Sigmoid colon (tissue), 7 donors: ENCODE measurements at places on chromosomes 6 and 20. TPM values are rescaled to one million over a fixed set of nuclear protein-coding genes. Genes with fewer than 3 reads are reported as not detected.

LRRC73 gene
- not detected for polyA plus RNA-seq

TBX18 gene
- 0.32 TPM for polyA plus RNA-seq

DSTN gene
- polyA plus RNA-seq: 672 TPM

CALHM4 gene
- polyA plus RNA-seq: not detected

AVP gene
- polyA plus RNA-seq: not detected

FAM83D gene
- polyA plus RNA-seq: 4.9 TPM

OPRL1 gene
- polyA plus RNA-seq: under 0.01 TPM

TFAP2C gene
- not detected for polyA plus RNA-seq

OXT gene
- 0.29 TPM for polyA plus RNA-seq
